ENCODE measurements at places on chromosomes 13 and 19.

GRCh38 chr19:13207846-13208671, 57.8 kb downstream of the IER2 start:
- DNase-seq: peak; percentile 45

GRCh38 chr19:40932008-40932959, 50.3 kb upstream of the CYP2A7 start:
- no peak for DNase-seq

- DNase-seq: no peak
These were observed 132.5 kb upstream of the ZNF91 start for GRCh38 chr19:23527797-23528196.

DNA sequence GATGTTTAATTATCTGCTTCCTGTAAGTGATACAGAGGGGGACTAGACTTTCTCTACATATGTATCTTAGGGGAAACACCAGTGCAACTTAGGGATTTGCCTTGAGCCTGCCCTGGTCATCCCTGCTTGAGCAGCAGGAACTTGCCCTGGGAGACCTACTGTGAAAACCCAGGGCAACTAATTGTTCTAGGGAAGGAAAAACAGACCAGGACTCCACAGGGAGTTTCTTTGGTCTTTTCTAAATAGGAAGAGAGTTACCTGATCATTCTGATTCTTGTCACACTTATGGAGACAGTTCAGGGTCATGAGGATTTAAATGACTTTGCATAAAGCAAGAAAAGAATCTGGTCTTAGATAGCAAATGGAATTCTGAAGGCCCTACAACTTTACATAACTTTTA, 89.1 kb downstream of the WASF3 start:
- DNase-seq: no peak

GRCh38 chr13:41054212-41054877, 7.0 kb upstream of the WBP4 start:
- DNase-seq: peak; percentile 6

- no peak for DNase-seq
These were observed 445.7 kb downstream of the RFC3 start for GRCh38 chr13:34263681-34264080.

DNA sequence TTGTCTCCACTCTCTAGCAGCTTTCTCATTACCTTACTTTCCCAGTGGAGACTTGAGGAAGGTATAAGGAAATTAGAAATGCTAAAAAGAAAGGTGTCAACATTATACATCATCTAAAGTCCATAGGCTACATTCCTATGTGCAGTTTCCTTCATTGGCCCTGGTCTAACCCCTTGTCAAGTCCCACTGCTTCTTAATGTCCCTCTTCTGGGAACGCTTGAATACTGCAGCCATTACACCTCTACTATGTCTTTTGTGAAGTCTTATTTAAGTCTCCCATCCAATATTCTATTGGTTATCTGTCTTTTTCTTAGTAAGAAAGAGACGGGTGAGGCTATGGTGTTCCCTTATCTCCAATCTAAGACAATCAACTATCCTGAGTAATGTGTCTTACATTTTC, 332.6 kb upstream of the TMTC4 start:
- DNase-seq: no peak

DNA sequence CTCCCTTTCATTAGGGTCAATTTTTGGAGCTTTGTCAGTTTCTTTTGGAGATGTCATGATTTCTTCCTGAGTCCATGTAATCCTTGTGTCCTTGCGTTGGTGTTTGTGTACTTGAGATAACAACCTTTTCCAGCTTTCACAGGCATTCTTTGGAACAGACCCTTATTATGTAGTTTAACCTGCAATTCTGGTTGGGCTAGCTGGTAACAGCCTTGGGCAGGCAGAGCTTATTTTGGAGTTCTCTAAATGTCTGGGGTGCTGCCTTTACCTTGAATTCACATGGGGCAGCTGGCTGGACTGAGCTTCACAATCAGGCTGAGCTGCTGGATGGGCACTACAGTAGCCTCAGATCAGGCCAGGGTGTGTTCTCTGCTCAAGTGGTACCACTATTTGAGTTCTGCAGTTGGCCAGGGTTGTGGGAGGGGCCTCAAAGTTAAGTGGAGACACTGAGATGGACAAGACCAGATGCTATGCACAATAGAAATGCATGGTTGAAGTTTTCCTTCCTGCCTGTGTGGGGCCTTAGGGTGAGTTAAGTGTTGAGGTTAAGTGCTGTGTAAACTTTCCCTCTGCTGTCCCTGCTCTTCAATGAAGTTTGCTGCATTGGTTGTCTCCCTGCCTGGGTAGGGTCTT, 277.3 kb downstream of the ATP8A2 start:
- DNase-seq: no peak

DNA sequence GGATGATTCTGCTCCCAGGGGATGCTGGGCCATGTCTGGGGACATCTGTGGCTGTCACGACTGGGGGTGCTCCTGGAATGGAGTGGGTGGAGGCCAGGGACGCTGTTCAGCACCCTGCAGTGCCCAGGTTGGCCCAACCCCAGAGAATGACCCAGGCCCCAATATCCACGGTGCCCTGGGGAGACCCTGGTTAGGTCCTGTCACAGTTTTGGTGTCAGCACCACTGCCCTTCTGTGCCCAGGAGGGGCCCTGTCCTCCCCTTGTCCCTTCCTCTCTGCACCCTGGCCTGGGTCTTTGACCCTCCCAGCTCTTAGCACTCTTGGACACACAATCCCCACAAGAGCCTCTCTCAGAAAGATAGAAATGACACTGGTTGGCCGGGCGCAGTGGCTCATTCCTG, 85.3 kb downstream of the GADD45B start:
- DNase-seq: no peak

DNA sequence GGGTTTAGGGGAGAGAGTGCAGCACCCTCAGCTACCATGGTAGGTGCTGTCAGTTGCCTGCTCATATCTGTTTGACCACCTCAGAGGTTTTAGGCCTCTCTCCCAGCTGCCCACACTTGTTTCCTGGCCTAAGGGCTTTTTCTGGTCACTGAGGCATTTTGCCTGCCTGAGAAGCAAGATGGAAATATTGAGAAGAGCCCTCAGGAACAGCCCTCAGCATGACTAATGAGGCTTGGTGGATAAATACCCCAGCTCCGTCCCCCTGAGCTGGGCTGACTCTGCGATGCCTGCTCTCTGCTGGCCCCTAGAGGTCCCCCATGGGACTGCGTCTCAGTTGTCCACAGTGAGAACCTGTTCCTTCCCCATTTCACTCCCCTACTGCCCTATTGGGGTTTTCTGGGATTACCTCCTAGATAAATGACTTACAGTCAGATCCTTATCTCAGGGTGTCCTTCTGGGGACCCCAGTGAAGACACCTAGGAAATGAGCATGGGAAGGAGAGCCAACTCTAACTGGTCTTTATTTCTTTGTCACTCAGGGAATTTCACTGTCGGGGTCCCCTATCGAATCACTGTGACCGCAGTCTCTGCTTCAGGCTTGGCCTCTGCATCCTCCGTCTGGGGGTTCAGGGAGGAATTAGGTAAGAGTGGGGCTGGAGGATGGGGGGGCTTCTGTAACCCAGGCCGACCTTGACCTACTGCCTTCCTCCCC, 13.3 kb downstream of the PALM3 start:
- DNase-seq: peak; percentile 72

GRCh38 chr13:78061806-78062205, 143.2 kb upstream of the EDNRB start:
- DNase-seq: no peak

- no peak for DNase-seq
These were observed 40.5 kb upstream of the CNMD start for GRCh38 chr13:52780092-52780491.

GRCh38 chr13:113537205-113537604, 46.7 kb upstream of the DCUN1D2 start:
- DNase-seq: no peak

DNA sequence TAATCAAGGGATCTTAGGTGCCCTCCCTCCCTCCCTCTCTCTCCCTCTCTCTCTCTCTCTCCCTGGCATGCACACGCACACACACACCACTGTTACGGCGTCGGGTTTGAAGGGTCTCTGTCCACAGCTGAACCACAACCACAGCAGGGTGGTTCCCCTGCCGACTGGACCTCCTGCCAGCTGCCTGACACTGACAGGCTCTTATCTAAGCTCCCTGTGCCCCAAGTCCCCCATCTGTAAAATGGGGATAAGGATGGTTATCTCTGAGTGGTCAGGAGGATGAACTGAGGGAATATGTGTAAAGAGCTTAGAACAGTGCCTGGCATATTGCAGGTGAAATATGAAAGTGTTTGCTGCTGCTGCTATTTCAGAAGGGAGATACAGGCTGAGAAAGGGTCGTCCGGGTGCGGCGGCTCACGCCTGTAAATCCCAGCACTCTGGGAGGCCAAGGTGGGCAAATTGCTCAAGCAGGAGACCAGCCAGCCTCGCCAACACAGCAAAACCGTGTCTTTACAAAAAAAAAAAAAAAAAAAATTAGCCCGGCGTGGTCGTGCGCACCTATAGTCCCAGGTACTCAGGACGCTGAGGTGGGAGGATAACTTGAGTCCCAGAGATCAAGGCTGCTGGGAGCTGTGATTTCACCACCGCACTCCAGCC, 852 bp upstream of the SHISA7 start:
- no peak for DNase-seq

- no peak for DNase-seq
These were observed 666 bp downstream of the CELF5 start for GRCh38 chr19:3225169-3225485.

All from stimulated activated CD4-positive, alpha-beta T cell treated with anti-CD3 and anti-CD28 coated beads, Interleukin-1b, Interleukin-23, amount 100 ng/mL, for 24 hours (primary cell).